ENCODE measurements at places on chromosomes 13 and 19.
A peak's percentile ranks its signal among the peaks of the same experiment; 100 is the strongest.

DNA sequence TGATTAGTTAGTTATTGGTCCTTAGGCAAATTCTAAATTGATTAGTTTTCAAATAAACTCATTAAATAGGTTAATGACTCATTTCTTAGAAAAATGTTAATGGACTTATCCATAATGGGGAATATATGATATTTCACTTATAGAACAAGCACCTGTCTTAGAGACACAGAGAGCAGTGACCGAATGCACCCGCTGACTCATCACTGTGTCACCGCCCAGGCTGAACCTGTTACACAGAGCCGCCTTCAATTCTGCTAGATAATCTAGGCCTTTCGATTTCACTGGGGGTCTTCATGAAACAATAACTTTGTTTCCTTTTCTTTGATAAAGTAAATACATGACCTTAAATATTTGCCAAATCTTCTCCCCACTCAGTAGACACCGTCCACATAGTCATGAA is 13.1 kb downstream of the IRS2 start:
- peak; percentile 52 for DNase-seq

DNA sequence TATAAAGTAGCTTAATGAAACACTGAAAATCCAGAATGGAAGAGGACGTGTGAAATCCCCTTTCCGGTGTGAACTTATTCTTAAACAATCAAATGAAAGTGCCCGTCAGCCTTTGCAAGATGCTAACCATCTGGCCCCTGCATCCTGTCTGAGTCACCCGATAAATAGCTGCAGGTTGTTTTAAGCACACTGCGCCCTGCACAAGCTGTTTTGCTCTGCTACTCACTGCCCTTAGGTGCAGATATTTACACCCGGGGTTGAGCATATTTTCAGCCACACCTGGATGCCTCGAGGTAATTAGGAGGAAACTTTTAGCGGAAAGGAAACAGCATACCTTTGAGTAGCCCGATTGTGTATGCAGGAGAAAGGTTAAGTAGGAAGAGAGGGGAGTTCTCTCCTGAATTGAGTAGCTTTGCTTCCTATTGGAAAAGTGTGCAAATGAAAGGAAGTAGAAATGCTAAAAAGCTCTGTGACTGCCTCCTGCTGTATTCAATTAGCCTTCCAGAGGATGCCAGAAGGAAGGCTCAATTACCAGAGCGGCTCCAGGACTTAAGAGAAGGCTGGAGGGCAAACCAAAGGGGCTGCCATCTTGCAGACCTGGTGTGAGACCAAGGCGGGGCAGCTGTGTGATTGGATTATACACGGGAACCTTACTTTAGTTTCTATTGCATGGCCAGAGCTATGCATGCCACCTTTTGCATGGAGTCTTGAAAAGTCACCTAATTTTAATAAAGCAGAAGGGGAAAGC is 42.5 kb downstream of the IRS2 start:
- DNase-seq = peak; percentile 66

GRCh38 chr19:1153891-1154730 is 20.0 kb downstream of the SBNO2 start:
- DNase-seq = no peak

GRCh38 chr13:109740121-109740520 is 46.3 kb downstream of the IRS2 start:
- DNase-seq = no peak

GRCh38 chr13:92103689-92104153 is 705.3 kb downstream of the GPC5 start:
- DNase-seq = no peak

DNA sequence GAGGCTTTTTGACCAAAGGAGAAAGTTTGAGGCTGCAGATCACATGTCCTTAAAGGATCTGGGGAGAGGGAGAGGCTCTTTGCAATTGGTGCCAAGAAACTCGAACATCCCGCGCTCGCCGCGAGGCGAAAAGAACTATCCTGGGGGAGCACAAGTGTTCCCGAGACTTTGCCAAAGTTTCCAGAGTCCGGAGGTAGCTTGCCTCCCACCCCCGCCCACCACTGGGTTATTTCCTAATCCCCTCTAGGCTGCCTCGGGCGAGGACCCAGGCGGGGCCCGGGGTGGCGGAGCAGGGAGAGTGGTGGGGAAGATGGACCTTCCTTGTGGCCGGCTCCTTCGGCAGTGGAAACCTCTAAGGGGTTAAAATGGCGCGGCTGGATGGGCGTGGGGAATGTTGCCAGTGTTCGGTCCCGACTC is 114.5 kb downstream of the KCNRG start:
- DNase-seq = no peak

- DNase-seq = no peak
Observed at GRCh38 chr19:2976609-2977000, 759 bp upstream of the TLE6 start.

- DNase-seq = no peak
Observed at GRCh38 chr19:7623725-7624603, 5.4 kb downstream of the XAB2 start.

DNA sequence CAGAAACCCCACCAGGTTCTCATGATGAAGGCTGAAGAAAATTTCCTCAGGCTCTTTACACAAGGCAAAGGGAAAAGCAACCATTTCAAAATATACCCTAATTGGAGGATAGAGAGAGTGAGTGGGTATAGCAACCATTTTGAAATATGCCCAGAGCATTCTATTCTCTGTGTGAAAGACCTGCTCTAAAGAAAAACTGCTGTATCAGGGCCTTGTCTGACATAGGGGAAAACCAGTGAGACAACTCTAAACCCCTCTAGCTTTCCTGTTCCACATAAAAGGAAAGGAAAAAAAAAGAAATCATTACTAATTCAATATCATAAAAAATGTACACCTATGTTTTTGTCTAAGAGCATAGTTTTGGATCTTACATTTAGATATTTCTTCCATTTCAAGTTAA is 42.3 kb downstream of the TPTE2 start:
- DNase-seq = no peak

GRCh38 chr13:42078128-42078808 is 29.8 kb downstream of the DGKH start:
- DNase-seq = no peak

DNA sequence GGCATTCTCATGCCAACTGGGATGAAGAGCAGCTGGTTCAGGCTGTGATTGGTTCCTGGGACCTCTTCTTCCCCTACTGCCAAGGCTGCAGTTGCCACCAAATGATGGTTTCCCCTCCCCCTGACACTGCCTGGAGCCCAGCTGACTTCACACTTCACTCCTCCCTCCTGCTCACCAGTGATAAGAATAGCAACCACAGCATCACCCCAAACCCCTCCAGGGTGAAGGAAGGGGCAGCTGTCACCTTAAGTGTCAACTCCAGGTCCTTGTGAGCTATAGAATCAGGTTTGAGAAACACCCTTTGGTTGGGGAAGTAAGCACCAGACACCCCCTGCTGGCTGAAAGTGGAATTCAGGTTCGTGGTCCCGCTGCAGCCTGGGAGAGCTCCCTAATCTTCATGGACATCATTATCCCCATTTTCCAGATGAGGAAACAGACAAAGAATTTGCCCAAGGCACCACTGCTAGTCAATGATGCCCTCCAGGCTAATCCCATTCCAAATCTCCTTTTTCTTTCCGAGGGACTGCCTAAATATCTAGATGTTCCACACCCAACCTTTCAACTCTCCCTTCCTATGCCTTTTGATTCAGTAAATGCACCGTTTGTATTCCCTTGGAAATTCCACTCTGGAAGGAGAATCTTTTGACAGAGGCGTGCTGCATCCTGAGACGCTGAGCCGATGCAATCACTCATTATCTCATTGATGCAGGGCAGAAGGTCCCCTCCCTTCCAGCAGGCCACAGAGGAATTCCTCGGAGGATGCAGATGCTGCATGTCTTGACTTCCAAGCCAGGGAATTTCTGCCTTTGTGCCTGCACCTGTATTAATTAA is 50.6 kb upstream of the UQCRFS1 start:
- peak; percentile 42 for DNase-seq

DNA sequence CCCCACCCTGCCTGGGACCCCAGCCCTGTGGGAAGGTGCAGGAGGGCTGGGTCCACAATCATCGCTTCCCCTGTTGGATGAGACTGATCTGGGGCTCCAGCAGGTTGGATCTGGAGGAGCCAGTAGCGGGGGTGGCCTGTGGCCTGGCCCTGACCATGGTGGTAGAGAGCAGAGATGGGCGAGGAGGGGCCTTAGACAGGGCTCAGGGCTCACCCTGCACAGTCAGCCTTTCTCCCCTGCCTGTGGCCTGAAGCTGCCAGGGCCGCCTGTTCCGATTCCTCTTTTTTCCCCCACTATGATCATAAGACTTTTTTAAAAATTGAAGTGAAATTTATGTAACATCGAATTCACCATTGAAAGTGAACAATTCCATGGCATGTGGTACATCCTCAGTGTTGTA is 18.2 kb downstream of the SIN3B start:
- DNase-seq = no peak

DNA sequence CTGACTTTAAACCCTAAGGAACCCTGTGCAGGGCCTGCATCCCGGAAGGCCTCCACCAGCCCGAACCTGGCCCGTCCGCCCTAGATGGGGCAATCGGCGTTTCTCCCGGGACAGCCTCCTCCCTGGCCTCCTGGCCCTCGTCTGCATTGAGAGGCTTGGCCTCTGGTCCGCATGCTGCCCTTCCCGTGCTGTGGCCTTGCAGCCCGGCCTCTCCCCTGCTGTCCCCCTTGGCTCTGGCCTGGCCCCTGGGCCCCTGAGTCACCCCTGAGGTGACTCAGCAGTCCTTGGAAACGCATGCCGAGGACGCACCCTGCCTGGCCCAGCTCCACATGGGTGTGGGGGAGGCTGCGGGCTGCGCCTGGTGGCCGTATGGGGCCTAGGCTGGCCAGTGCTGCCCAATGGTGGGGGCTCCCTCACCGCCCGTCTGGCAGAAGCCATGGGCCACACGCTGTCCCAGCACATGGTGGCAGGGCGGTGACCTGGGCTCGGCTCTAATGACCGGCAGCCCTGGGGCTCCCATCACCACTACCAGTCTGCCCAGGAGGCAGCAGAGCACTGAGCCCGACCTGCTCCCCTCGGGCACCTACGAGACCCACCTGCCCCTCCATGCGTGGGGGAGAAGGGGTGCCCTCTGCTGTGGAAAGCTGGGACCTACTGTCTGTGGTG is 25.7 kb downstream of the SH3GL1 start:
- DNase-seq = peak; percentile 93

- DNase-seq = no peak
Observed at GRCh38 chr13:46749951-46750350, 47.0 kb downstream of the ESD start.

DNA sequence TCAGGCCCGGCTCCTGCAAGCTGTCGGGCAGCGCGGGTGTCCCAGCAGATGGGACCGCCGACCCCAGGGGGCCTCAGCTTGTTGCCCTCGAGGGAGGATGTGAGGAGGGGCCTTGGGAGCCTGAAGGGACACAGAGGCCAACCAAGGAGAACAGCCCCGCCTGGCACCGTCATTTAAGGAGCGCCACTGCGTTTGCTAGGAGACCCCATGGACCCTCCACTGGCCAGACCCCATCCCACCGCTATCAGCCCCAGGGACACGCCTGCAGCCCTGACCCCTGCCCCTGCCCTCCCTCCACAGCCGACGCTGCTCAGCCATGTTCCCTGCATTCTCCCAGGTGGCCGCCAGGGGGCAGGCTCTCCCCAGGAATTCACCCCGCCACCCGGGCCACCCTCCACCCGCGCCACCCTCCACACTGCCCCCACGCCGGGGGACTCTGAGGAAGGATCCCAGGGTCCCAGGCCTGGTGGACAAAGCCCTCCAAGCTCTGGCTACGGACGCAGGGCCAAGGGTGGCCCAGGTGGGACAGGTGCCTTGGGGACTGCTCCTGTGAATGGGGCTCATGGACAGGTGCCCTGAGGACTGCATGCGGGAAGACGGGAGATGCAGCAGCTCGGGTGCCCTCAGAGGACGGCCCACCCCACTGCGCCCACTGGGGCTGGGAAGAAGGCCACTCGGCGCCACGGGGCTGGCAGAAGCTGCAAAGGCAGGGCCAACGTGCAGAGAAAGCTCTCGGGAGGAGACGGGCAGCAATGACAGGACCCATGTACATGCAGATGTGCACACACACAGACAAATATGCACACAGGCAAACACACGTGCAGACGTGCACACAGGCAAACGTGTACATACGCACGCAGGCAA is 34.4 kb downstream of the PIP5K1C start:
- DNase-seq = peak; percentile 48

DNA sequence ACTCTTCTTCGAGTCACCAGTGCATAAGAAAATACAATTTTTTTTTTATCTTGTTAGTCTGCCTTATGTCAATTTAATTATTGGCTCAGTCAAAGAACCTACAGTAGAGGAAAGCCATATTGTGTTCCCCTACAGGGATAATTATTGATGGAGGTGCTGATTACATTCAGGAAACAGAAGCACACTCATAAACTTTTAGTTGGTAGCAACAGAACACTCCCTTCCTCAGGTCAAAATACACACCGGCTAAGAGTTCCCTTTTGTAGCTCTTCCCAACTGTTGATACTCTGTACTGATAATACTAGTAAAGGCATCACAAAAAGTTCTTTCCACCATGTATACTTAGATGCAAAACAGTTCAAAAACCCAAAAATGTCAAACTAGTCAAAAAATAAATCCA is 18.4 kb downstream of the FOXO1 start:
- DNase-seq = no peak

GRCh38 chr19:816500-816857 is 5.3 kb downstream of the PLPPR3 start:
- no peak for DNase-seq

- DNase-seq = no peak
Observed at GRCh38 chr13:53028637-53029203, at the start of gene OLFM4. Gene OLFM4, plus strand, starts transcription at chr13:53028813. Its CDS starts 24 bp downstream, at chr13:53028837.

- peak; percentile 2 for DNase-seq
Observed at GRCh38 chr13:35164324-35164932, 222.4 kb downstream of the NBEA start.

- peak; percentile 42 for DNase-seq
Observed at GRCh38 chr19:35641515-35642151, at the start of gene ETV2. Gene ETV2, plus strand, starts transcription at chr19:35641745. Its CDS starts 716 bp downstream, at chr19:35642461.

DNA sequence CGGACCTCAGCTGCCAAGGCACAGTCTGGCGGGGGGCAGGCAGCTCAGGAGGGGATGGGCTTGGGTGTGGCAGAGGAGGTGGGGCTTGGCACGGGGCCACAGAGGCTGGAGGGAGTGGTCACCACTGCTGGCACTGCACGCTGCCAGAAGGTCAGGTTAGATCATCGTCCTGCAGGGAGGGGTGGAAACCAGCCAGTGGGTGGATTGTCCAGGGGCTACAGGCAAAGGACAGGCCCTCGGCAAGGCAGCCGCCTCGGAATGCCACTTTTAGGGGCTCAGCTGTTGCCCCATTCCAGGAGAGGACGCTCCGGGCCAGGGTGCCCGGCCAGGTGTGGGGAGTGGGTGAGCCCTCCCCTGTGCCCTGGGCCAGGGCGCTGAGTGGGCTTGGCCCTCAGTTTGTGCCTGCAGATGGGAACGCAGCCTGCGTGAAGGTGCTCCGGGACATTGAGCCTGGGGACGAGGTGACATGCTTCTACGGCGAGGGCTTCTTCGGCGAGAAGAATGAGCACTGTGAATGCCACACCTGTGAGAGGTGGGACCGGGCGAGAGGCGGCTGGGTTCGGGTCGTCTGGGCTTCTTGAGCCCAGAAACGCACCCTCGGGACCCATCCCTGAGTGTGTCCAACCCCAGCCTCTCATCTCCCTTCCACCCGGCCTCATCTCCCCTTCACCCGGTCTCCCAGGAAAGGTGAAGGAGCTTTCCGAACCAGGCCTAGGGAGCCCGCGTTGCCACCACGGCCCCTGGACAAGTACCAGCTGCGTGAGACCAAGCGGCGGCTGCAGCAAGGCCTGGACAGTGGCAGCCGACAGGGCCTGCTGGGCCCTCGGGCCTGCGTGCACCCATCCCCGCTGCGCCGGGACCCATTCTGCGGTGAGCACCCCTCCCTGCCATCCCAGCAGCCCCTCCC is 6.4 kb downstream of the KMT5C start:
- peak; percentile 54 for DNase-seq
